ENCODE measurements at places on chromosomes 11 and 22.

GRCh38 chr11:64245797-64246620 is 734 bp downstream of the PPP1R14B start:
- DNase-seq: no peak

DNA sequence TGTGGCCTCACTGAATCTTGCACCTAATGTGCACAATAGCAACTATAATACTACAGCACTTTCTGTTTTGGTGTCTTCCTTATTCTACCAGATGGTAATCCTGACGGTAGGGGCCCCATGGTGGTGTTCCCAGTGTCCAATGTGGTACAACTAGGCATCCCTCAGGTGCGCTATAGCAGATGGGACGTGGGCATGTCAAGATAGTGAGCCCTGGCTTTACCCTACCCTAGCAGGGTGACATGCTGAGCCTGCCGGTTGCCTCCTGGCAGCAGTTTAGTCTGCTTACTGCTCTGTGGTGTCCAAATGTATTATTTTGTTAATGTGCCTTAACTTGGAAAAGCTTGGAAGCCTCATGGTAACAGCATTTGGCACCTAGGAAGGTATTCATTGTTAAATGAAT is 19.2 kb downstream of the ACO2 start:
- no peak for DNase-seq

- no peak for DNase-seq
These were observed 13.0 kb upstream of the CHRM4 start for GRCh38 chr11:46404476-46405017.

- DNase-seq: no peak
These were observed 481.8 kb upstream of the TENM4 start for GRCh38 chr11:79922641-79923040.

DNA sequence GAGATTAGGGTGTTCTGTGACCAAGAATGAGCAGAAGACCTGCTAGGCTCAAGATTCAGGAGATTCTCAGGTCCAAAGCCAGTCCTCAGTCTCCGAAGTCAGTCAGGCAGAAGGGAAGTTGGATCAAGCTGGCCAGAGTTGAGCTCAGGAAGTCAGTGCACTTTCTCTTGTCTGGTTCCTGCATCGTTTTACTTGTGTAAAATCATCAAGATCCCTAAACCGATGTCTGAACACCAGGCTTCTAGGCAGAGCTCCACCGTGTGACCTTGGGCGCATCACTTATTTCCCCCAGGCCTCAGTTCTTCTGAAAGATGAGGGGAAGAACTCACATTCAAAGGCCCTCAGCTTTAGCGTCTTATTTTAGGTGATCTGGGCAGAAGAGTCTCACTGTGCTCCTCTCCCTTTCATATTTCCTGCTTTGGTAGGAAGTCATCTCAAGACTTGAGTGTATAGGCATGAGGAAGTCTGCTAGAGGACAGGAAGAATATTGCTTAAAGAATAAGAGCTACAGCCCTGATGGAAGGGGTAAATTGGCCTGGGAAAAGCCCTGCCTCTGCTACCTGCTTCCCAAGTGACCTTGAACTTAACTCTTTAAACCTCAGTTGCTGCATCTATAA is 20.2 kb downstream of the NF2 start:
- no peak for DNase-seq

GRCh38 chr22:47740109-47740805 is 977.8 kb downstream of the TBC1D22A start:
- no peak for DNase-seq

GRCh38 chr11:11818529-11819121 is 23.1 kb upstream of the USP47 start:
- no peak for DNase-seq

- no peak for DNase-seq
These were observed 2.7 kb upstream of the LDHAL6A start for GRCh38 chr11:18452927-18453326.

- no peak for DNase-seq
These were observed 147.4 kb upstream of the SNX19 start for GRCh38 chr11:131063638-131064037.

- no peak for DNase-seq
These were observed 58.6 kb downstream of the MACROD1 start for GRCh38 chr11:64107303-64107702.
